ENCODE measurements at places on chromosomes 2 and 18. TPM values are rescaled to one million over a fixed set of nuclear protein-coding genes. Genes with fewer than 3 reads are reported as not detected.

Gene FAM228B
- total RNA-seq = 47.0 TPM

Gene ZDBF2
- total RNA-seq = 12.0 TPM

Gene ECEL1
- total RNA-seq = 1.0 TPM

Gene C2orf80
- total RNA-seq = not detected

Gene TBC1D8
- total RNA-seq = 16.2 TPM

Gene TMEM200C
- total RNA-seq = 0.52 TPM

Gene TM4SF20
- total RNA-seq = not detected

Gene CACNB4
- total RNA-seq = 7.8 TPM

Gene ITM2C
- total RNA-seq = 84.0 TPM

Gene DLX1
- not detected for total RNA-seq

Gene DSC1
- not detected for total RNA-seq

Gene PPP4R1
- 151 TPM for total RNA-seq

Gene NDUFAF7
- total RNA-seq = 6.3 TPM

Gene PAX8
- not detected for total RNA-seq

Gene UGT1A10
- total RNA-seq = not detected

Gene CASP8
- total RNA-seq = 8.4 TPM

Gene WDR35
- 12.0 TPM for total RNA-seq

Gene AGAP1
- 18.3 TPM for total RNA-seq

Gene BOLL
- 2.6 TPM for total RNA-seq

Gene HES6
- total RNA-seq = 7.8 TPM

Gene KLHL14
- total RNA-seq = 0.52 TPM

Gene IL1F10
- total RNA-seq = not detected

Gene SERPINB11
- total RNA-seq = not detected

Gene KIF5C
- total RNA-seq = 1.0 TPM

Gene DYSF
- 88.7 TPM for total RNA-seq

Gene MATN3
- 0.52 TPM for total RNA-seq

Gene MC5R
- 1.6 TPM for total RNA-seq

Gene NEU2
- not detected for total RNA-seq

Gene GLI2
- 3.1 TPM for total RNA-seq

Gene RGPD3
- total RNA-seq = 0.52 TPM

Gene SETBP1
- 13.6 TPM for total RNA-seq

Gene GPR45
- not detected for total RNA-seq

Gene APOB
- total RNA-seq = 0.52 TPM

Gene TXNDC2
- not detected for total RNA-seq

Gene MAP3K19
- not detected for total RNA-seq

Gene CNRIP1
- 17.7 TPM for total RNA-seq

Gene FEV
- total RNA-seq = not detected

Gene PRKCE
- 9.4 TPM for total RNA-seq

Gene STPG4
- total RNA-seq = not detected

Gene CLEC4F
- total RNA-seq = not detected

Gene ICOS
- 0.52 TPM for total RNA-seq

Gene CFAP210
- not detected for total RNA-seq

Gene NGEF
- total RNA-seq = 2.6 TPM

Gene GPR39
- 1.6 TPM for total RNA-seq

Gene ATP6V1B1
- total RNA-seq = 1.6 TPM

Gene DYTN
- total RNA-seq = not detected

Gene SLC11A1
- 1.0 TPM for total RNA-seq

Gene PSMA8
- total RNA-seq = not detected

Gene GKN2
- not detected for total RNA-seq

Gene RTP5
- not detected for total RNA-seq

Gene CRYGD
- not detected for total RNA-seq

Gene TRIM43
- total RNA-seq = not detected

Gene FTCDNL1
- 1.0 TPM for total RNA-seq

Gene SERPINB13
- not detected for total RNA-seq

Gene ATG16L1
- total RNA-seq = 18.3 TPM

Gene ALLC
- not detected for total RNA-seq

Gene NYAP2
- total RNA-seq = 0.52 TPM

Gene HRH4
- not detected for total RNA-seq
